Hematopoietic multipotent progenitor cell treated with erythropoietin and hydrocortisone succinate and interleukin-3 and kit ligand, for 15 days (in vitro differentiated cells): ENCODE measurements at places on chromosomes 7 and 10.

GRCh38 chr7:74657692-74658177 is at the start of gene GTF2I:
Gene GTF2I (plus strand): TSS chr7:74657718. CDS start chr7:74689129, 31,411 bp downstream.
- DNase-seq = no peak

GRCh38 chr7:157560258-157560654 is 223.5 kb downstream of the DNAJB6 start:
- no peak for DNase-seq

DNA sequence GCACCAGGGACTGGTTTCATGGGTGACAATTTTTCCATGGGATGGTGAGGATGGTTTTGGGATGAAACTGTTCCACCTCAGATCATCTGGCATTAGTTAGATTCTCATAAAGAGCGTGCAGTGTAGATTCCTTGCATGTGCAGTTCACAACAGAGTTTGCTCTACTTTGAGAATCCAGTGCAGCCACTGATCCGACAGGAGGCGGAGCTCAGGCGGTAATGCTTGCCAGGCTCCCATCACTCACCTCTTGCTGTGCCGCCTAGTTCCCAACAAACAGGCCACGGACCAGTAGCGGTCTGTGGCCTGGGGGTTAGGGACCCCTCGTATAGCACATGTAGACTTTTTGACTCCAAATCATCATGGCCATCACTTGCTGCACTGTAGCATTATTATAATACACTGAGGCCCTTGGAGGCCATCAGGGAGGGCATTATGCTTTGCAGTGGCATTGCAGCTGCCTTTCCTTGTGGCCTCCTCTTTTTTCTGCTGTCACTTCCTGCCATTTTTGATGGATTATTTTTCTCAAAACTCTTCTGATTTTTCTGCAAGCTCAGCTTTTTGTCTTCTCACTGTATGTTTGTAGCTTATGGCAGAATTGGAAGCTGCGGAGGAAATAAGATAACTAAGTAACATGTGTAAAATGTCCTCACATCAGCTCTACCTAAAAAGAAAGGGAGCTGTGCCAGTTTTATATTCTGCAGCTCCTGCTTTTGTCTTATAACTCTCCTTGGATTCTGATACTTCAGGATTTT is 18.5 kb downstream of the CSGALNACT2 start:
- no peak for DNase-seq

DNA sequence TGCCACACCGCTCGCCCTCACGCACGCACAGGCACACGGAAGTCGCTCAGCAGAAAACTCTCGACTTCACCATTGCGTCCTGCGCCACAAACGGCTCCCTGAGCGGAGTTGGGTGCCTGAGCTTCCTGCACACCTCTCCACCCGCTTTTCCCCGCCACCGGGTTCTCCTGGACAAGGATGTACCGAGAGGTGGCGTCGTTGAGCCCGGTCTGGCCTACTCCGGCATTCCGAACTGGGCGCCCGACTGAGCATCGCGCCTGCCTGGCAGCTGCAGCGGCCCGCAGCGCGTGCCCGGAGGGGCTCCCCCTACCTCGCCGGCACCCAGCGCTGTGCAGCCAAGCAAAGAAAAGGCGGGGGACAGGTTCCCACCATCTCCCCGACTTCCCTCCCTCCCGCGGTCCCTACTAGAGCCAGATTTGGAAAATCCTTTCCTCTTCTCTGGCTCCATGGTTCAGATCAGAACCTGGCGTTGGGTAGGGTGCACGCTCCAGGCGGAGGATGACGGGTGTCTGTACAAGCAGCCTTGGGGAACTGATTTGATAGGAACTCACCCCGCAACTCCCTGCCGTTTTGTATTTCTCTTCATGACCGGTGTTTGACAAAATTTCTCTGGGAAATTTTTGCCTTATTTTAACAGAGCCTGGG is 1.7 kb downstream of the SORCS3 start:
- no peak for DNase-seq

DNA sequence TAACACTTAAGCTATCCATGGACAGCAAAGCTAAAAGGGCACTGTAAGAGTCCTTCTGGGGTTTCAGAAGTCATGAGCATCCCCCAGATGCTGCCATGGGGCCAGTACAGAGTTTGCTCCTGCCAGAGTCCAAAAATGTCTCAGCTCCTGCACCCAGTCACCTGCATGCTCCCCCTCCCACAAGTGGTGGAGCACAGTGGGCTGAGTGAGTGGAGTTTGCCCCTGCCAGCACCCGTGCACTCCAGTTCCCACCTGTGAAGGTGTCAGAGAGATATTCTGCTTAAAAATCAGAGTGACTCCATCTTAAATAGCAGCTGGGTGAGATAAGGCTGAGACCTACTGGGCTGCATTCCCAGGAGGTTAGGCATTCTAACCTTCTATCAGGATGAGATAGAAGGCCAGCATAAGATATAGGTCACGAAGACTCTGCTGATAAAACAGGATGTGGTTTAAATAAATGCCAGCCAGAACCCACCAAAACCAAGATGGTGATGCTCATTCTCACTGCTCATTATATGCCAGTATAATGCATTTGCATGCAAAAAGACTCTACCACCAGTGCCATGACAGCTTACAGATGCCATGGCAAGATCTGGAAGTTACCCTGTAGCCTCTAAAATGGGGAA is 140.1 kb upstream of the ZNF92 start:
- no peak for DNase-seq

DNA sequence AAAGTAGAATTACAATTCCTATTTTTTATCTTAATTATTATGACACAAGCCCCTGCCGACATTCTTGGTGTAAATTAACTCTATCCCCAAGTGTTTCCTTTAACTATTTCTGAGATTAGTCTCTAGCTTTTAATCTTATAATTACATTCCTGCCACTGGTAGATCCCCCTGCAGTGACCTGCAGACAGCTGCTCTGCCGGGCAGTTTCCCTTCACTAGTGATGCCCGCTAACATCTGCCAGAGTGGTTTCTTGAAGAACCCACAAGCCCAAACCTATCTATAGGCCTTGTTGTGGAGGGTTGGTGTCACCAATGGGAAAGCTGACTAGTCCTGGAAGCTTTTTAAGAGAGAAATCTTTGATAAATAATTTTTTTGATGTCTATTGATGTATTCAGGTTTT is 50.0 kb downstream of the ADAM22 start:
- DNase-seq = no peak

DNA sequence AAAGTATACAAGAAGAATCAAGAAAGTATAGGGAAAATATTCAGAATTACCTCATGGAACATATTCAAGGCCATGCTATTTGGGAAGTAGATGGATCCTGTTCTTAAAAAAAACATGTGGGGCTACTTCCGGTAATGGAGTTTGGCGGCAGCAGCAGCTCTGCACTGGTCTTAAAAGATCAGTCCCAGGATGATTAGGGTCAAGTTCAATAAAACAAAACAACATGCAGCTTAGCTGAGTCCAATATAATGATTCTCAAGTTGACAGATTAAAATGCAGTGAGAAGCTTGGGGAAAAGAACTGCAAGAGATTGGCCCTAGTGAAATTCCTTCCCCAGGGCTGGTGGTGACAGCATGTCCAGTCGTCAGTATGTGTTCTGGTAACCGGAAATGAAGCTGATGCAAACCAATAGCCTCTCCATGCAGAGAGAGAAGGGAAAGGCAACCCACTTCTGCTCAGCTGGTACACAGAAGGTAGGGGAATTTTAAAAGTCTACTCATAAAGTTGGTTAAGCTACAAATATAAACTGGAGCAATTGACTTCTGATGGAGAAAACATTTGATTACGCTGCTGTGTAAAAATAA is 305.1 kb upstream of the IMMP2L start:
- no peak for DNase-seq

GRCh38 chr7:44096326-44096881 is 7.7 kb upstream of the AEBP1 start:
- no peak for DNase-seq

DNA sequence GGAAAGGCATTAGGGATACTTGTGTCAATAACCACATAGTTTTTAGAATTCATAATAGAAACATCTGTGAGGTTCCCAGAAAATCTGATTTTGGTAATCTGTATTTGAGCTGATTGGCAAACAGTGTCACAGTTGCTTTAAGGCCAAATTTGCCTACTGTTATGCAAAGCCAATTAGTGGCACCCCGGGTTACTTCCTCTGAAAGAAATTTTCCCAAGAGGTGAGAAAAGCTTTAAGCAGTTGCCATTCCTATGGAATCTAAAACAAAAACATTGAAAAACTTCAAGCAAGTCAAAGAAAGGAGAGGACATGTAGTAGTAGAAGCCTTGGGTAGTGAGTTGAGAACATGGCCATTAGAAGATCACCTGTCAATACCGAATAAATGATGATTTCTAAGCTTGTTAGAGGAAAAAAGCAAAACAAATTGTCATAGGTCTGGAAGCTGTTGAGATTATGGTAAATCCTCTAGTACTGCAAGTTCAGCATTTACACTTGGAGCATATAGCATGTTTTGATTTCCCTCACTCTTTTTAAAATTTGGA is 176.8 kb downstream of the TWIST1 start:
- DNase-seq = no peak

GRCh38 chr10:27982875-27983543 is 15.9 kb downstream of the ODAD2 start:
- DNase-seq = no peak

DNA sequence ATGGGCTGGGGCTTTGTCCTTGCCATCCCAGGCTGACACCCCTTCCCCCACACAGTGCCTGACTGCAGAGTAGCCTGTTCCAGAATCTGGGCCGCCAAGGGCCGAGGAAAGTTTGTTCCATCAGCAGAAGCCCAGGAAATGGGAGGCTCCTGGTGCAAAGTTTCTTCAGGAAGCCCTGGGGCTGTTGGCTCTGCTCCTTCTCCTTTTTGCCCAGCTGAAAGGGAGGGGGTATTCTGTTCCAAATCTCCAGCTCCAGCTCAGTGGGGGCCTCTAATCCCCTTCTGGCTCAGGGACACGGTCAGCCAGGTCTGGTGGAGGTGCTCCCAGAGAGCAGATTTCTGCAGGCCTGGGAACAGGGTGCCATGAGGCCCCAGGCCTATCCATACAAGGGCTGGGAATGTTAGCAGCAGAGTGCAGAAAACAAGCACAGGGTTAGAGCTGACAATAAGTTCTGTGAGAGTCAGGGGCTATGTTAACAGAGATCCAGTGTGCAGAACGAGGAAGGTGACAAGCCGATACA is 399.5 kb downstream of the RPS24 start:
- no peak for DNase-seq

GRCh38 chr7:100159099-100159623 is 638 bp upstream of the TRAPPC14 start:
- no peak for DNase-seq

DNA sequence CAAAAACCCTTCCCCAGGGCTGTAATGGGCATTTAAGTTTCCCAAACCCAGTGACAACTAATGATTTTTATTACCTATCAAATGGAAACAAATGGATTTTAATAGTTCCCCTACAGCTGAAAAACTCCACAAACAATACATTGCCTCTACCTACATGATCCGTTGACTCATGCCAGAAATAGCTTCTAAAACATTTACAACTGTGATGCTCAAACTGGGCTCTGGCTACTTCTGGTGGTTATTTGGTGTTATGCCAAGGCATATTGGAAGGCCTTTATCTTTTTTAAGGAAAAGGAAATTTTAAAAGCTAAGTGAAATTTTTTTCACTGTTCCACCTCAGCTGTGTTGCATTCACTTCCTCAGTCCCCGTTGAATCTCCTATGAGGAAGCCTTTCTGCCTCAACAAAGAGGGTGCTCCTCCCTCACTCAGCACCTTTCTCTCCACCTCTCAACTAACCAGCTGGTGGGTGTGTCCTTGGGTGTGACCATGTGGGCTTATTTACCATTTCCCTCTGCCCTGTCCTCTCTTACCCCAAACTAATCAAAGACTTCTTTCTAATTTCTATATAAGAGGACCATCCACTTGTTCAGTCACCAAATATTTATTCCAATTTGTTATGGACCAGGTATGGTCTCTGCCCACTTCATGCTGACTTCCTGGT is 82.9 kb downstream of the PRTFDC1 start:
- no peak for DNase-seq

DNA sequence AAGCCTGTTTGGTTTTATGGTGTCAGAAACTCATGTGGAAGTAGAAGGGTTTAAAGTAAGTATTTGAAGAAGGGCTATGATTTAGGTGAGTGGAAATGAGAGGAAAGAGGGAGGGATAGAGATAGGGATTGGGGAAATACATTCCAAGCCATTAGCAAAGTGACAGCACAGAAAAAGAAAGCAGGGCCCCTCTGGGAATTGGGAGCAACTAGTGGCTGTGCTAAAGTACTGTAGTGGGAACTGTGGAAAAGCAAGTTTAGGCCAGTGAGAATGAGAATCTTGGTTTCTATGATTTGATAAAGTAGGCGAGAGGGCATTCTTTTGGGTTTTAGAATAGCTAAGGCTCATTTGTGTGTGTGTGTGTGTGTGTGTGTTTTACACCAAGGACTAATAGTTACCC is 5.0 kb downstream of the PRKG1 start:
- no peak for DNase-seq

- DNase-seq = no peak
Measured at GRCh38 chr7:95950698-95951097, 178.3 kb downstream of the DYNC1I1 start.

GRCh38 chr7:70571961-70572360 is 560.0 kb upstream of the GALNT17 start:
- DNase-seq = no peak

DNA sequence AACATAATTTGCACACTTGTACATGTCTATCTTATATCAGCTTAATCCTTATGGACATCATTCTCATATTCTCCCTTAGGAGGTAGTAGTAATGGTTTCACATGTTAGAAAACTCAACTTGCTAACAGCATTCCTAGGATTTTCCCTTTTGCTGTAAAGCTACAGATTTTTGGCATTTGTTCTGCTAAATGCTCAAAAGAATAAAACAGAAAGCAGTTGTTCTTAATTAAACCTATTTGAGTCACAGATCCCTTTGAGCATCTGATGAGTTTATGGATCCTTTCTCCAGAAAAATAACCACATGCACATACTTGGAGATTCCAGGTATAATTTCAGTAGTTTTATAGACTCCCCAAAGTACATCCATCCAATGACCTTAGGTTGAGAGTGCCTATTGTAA is 122.9 kb upstream of the BET1 start:
- no peak for DNase-seq

GRCh38 chr7:28550580-28551186 is 138.4 kb downstream of the CREB5 start:
- DNase-seq = no peak

DNA sequence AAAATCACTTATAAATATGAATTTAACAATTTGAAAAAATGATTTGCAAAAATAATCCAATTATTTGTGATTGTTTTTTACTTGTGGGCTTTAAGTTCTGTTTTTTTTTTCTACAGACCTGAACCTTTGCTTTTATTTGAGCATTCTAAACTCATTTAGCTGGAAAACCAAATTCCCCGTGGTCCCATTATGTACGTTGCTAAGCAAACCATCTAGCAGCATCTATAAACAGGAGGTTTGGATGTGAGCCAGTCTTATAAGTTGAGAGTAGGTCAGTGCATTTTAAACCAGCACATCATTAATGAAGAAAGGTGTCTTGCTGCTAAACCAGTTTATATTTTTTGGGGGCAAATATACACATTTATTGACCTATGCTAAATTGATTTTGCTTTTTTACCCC is 77.3 kb downstream of the LRRN3 start:
- DNase-seq = no peak

GRCh38 chr10:3978761-3979160 is 193.8 kb upstream of the KLF6 start:
- no peak for DNase-seq

GRCh38 chr10:132980426-132981172 is 38.2 kb upstream of the CFAP46 start:
- DNase-seq = no peak
